ENCODE measurements at places on chromosomes 11 and 22. TPM values are rescaled to one million over a fixed set of nuclear protein-coding genes. Genes with fewer than 3 reads are reported as not detected.

Gene OR10A2
- total RNA-seq = not detected

Gene DCDC1
- total RNA-seq = 0.14 TPM

Gene ART5
- total RNA-seq = not detected

Gene C11orf52
- 1.7 TPM for total RNA-seq

Gene WBP2NL
- total RNA-seq = 1.1 TPM

Gene APOL6
- total RNA-seq = 14.6 TPM

Gene CNGA4
- not detected for total RNA-seq

Gene IRAG1
- 348 TPM for total RNA-seq

Gene IL18BP
- total RNA-seq = 13.0 TPM

Gene GALNT18
- total RNA-seq = 28.0 TPM

Gene SC5D
- total RNA-seq = 21.5 TPM

Gene C11orf65
- 0.19 TPM for total RNA-seq

Gene OSM
- total RNA-seq = 1.0 TPM

Gene ALKBH8
- total RNA-seq = 10.3 TPM

Gene FAM118A
- total RNA-seq = 16.0 TPM

Gene CDCA5
- total RNA-seq = 1.6 TPM

Gene OR5AR1
- not detected for total RNA-seq

Gene TRIM64
- not detected for total RNA-seq

Gene MCHR1
- 0.52 TPM for total RNA-seq

Gene FGF3
- total RNA-seq = not detected

Gene LIF
- 8.1 TPM for total RNA-seq

Gene CDHR5
- 0.10 TPM for total RNA-seq

Gene TBCEL
- total RNA-seq = 30.8 TPM

Gene EXPH5
- 0.95 TPM for total RNA-seq

Gene PTPMT1
- 29.2 TPM for total RNA-seq

Gene UCP2
- total RNA-seq = 38.7 TPM

Gene PNPLA5
- total RNA-seq = not detected

Gene ACTN3
- total RNA-seq = 0.14 TPM

Gene MUC5AC
- not detected for total RNA-seq

Gene OR2D2
- not detected for total RNA-seq

Gene PANX3
- total RNA-seq = not detected

Gene C11orf97
- not detected for total RNA-seq

Gene TMEM45B
- not detected for total RNA-seq

Gene OR4A16
- not detected for total RNA-seq

Gene JAML
- 3.8 TPM for total RNA-seq

Gene IGSF22
- not detected for total RNA-seq

Gene NOL12
- 12.0 TPM for total RNA-seq

Gene LINC01488
- total RNA-seq = not detected

Gene C1QTNF4
- 2.0 TPM for total RNA-seq

Gene NKAPD1
- total RNA-seq = 14.0 TPM

Gene TMEM191C
- 0.51 TPM for total RNA-seq
